ENCODE measurements at places on chromosomes 16 and 17. TPM values are rescaled to one million over a fixed set of nuclear protein-coding genes. Genes with fewer than 3 reads are reported as not detected.

TNFRSF17 gene
- not detected for total RNA-seq

DNA sequence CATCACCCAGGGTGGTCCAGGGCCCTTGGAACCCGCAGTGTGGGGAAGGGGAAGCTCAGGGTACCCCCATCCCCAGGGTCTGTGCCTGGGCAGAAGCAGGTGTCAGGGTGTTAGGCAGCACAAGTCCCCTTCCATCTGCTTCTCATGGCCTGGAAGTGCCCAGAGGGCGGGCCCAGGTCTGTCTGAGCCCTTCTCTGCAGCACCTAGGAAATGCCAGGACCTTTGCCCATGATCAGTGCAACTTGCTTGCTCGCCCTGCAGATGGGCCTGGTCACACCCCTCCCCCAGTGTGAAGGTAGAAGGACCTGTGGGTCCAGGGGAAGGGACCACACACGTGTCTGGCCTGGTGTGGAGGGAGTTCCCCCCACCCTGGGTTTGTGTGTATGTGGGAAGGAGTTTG lies 157.5 kb upstream of the CDC42EP4 start:
- no peak for DNase-seq
- H3K27me3 ChIP-seq: no peaks in the 10 kb centered on the region
- H3K36me3 ChIP-seq: no peaks in the 10 kb centered on the region
- no peaks in the 10 kb centered on the region for H3K4me1 ChIP-seq
- H3K27ac ChIP-seq: no peak overlapping the region

- DNase-seq: no peak
- H3K4me1 ChIP-seq: no peaks in the 10 kb centered on the region
These were observed 10.5 kb downstream of the PDILT start for GRCh38 chr16:20393801-20394577.

- H3K27ac ChIP-seq: no peak overlapping the region
- no peak overlapping the region for H3K4me3 ChIP-seq
- no peaks in the 10 kb centered on the region for H3K27me3 ChIP-seq
- no peak for DNase-seq
- peaks cover 10% of the 10 kb centered on the region for H3K4me1 ChIP-seq
These were observed 33.8 kb upstream of the ADGRG1 start for GRCh38 chr16:57594531-57595031.
